Mesothelial cell of epicardium (in vitro differentiated cells): ENCODE measurements at places on chromosomes 1 and 21.

DNA sequence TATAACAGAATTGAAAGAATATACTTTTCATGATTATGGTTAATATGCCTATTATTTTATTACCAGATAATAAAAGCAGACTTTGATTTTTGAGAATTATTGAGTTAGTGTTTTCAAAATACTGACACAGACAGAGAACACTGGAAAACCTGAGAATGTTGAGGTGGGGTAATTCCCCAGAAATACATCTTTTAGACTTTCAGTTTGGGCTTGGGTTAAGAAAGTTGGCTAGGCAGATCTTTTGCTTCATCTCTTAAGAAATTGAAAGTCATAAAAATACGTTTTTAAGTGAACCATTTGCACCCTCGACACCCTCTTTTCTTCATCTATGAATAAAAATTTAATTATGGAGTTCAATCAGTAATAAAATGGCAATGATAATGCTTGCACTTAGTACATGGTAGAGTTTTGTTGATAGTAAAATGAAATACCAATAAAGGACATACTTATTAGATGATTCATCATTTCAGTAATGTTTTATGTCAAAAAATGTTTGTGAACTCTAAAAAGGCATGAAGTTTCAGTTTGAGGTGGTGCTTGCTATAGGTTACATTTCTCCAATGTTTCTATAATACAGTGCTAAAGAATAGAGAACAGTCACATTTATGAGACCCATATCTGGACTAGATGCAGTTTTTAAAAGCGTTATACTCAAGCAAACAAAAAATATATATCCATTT, 1.9 kb upstream of the SAMSN1 start:
- DNase-seq: no peak

- no peak for DNase-seq
These were observed 114.9 kb downstream of the RRAGC start for GRCh38 chr1:38744452-38745350.

GRCh38 chr1:100065183-100065968, 67.4 kb downstream of the SASS6 start:
- DNase-seq: no peak

- DNase-seq: no peak
These were observed 139.2 kb downstream of the CASZ1 start for GRCh38 chr1:10657088-10657847.

GRCh38 chr21:32803651-32804050, 32.1 kb upstream of the PAXBP1 start:
- DNase-seq: no peak

DNA sequence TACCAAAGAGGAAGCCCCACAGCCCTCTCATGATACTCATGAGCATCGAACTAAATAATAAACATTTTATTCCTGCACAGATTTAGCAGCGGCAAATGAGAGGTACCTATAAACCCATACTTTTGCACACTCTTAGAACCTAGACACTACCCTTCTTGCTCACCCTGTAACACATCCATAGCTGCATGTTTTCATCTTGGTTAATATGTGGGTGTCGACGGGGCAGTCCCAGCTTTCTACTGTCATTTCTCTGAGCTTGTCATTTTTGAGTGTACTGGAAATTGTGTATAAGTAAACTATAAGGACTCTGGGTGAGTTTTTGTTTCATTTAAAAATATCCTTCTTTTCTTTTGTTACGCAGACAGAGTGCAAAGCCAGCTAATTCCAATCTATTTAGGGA, 25.5 kb downstream of the OVGP1 start:
- DNase-seq: no peak

- DNase-seq: no peak
These were observed 53.5 kb upstream of the CD34 start for GRCh38 chr1:207964195-207964966.

DNA sequence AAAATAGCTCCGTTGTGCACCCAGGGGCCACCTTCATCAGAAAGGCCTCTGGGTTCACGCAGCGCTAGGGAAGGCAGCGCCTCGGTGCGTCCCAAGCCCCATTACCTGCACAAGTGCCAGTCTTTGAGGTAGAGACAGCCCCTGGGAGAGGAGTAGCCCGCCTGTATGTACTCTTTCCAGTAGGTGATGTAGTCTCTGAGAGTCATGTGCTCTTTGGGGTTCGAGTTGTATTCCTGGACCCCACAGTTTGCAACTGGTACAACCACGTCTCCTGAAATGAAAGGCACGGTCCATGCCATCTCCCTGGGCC, 601 bp downstream of the JMJD4 start:
- DNase-seq: no peak

- no peak for DNase-seq
These were observed at the start of gene MRAP for GRCh38 chr21:32298658-32299081. Gene MRAP (plus strand): TSS chr21:32298855. CDS start chr21:32298972, 117 bp downstream.

DNA sequence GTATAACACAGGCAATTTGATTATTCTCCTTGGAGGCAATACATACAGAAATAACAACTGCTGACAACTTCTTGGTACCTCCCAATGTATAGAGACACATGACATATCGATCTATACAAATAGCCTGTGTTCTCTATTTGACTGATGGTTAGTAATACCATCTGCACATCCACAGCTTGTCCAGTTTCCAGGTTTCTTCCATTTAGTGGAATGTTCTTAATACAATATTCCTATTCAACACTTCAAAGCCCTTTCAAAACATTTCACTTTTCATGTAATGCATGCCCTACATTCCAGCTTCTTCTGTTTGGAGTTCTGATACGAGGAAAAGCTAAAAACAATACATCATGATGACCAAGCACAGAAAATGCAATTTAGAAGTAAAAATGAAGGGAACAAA, 37.0 kb upstream of the GORAB start:
- no peak for DNase-seq

DNA sequence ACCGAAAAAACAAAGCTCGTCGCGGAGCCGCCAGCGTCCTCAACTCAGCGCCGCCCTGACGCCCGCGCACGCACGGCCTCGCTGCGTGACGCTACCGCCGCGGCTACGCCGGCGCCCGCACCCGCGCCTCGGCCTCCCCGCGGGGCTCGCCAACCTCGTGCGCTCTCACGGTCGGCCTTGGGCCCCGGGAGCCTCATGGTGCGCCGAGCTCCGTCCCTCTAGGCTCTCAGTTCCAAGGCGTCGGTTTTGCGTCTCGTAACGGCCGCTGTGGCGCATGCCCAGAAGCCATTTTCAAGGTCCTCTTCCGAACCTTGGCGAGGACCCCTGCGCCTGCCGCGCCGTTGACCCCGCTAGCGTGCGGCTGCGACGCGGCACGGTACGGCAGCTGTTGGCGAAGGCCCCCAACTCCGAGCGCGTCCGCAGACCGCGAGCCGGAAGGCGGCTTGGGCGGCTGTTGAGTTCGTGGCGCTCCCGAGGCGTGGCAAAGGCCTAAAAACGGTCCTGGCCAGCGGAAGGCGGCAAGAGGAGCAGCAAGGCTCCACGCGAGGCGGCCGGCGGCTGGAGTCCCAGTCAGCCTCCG, at the start of gene HENMT1:
TSS of gene HENMT1 (minus strand) at position 64 of the 580 bp plus-strand sequence. CDS start 1,209 bp downstream, outside the sequence.
- peak; percentile 31 for DNase-seq

DNA sequence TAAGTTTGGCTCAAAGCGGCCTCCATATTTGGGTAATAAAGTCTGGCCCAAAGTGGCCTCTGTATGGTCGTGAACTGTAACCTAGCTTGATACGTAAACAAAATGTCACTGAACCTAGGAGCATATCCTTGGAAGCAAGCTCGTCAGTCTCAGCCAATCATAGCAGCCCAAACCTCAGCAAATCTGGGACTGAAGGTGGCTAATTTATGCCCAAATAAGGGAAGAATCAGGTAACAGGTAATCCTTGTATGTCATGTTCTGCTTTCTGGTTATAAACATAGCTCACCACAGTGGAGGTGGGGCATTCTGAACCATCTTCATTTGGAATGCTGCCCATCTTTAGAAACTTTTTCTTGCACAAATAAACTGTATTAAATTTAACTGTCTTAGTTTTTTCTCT, 281.1 kb downstream of the TTLL7 start:
- DNase-seq: no peak

GRCh38 chr1:232207073-232207866, 422.7 kb downstream of the SIPA1L2 start:
- DNase-seq: no peak

GRCh38 chr1:229164836-229165735, 105.8 kb upstream of the RAB4A start:
- no peak for DNase-seq

DNA sequence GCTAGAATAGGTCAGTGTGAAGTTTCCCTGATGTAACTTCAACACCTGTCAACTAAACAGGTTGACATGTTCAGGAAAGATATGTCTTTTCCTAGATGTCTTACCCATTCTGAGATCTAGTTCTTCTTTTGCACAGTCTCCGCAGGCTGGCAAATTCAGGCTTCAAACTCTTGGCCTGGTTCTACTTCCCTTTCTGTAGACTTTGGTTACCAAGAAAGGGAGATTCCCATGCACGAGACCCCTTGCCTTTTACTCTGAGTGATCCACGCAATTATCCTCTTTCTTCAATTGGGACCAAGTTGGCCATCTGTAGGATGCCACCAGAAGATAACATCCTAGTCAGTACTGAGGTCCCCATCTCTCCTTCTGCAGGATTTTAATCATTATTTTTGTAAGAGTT, 2.0 kb downstream of the CFAP45 start:
- no peak for DNase-seq

- DNase-seq: no peak
These were observed 101.5 kb upstream of the TMEM51 start for GRCh38 chr1:15051882-15052528.

DNA sequence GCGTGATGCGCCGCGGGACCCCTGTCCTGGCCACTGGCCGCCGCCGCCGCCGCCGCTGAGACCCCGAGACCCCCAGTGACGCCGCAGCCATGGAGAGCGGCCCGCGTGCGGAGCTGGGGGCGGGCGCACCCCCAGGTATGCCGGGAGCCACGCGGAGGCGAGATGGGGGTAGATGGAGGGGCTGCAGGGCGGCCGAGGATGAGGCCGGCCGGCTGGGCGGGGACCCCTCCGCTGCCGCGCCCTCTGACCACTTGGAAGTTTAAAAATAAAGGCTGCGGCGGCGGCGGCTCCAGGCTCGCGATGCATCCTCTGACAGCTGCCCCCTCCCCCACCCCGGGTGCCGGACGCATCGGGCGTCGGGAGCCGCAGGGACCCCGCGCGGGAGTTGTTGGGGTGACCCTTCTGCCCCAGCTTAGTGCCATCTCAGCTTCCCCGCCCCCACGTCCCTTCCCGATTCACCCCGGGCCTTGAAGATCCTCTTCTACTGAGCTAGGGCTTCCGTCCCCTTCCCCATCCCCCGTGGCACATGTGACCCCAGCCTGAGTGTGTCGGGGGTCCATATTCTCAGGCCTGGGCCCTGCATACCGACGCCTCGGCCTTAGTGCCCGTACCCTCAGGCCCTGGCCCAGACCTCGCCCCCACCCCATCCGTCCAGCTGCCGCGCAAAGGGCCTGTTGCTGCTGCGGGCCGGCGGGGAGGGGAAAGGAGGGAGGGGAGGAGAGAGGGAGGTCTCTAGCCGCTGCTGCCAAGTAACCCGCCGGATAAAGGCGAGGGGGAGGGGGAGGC, 562 bp downstream of the MAP7D1 start:
- DNase-seq: no peak

DNA sequence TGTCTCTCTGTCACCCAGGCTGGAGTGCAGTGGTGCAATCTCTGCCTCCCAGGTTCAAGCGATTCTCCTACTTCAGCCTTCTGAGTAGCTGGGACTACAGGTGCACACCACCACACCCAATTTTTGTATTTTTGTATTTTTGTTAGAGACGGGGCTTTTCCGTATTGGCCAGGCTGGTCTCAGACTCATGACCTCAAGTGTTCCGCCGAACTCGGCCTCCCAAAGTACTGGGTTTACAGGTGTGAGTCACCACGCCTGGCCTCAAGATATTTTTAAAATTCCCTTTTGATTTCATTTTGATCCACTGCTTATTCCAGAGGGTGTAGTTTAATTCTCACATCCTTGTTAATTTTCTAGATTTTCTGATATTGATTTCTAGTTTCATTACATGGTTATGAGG, 3.8 kb downstream of the IFI44L start:
- no peak for DNase-seq

DNA sequence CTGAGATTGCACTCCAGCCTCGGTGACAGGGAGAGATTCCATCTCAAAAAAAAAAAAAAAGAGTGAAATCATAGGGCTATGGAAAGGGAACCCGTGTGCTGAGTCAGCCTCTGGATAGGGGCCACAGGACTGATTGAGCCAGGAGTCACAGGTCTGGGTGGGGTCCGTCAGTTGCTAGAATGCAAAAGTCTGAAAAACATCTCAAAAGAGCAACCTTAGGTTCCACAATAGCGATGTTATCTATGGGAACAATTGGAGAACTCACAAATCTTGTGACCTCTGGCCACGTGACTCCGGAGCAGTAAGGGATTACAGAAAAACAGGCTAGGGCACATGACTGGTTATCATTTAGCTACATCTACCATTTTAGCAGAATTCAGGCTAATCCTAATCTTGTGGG, 32.8 kb upstream of the GREM2 start:
- DNase-seq: no peak

DNA sequence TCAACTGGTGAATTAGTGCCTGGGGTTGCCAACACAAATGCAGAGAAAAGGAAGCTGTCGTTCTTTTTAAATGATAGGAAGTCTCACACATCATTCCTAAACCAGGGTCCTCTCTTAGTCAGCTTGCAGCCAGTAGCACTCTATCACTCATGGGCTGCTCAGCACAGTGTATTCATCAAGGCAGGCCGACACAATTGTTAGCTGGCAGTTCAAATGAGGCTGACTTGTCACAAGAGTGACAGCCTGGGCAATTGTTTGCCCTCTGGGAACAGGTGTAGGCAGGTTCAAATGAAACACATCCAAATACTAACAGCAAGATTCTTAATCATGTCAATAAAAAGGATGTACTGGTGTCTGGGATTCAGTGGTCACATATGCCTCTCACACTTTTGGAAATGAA, 76.9 kb downstream of the ERICH3 start:
- no peak for DNase-seq

GRCh38 chr1:182143154-182143657, 81.7 kb upstream of the ZNF648 start:
- DNase-seq: peak; percentile 86

- peak; percentile 54 for DNase-seq
These were observed 1.0 kb downstream of the ARID1A start for GRCh38 chr1:26696654-26697430.

GRCh38 chr1:226964068-226964425, 24.0 kb downstream of the COQ8A start:
- DNase-seq: no peak

- no peak for DNase-seq
These were observed 66.2 kb downstream of the ATP2B4 start for GRCh38 chr1:203692565-203693470.

- DNase-seq: no peak
These were observed 1.9 kb downstream of the PPFIA4 start for GRCh38 chr1:203028067-203028783.

DNA sequence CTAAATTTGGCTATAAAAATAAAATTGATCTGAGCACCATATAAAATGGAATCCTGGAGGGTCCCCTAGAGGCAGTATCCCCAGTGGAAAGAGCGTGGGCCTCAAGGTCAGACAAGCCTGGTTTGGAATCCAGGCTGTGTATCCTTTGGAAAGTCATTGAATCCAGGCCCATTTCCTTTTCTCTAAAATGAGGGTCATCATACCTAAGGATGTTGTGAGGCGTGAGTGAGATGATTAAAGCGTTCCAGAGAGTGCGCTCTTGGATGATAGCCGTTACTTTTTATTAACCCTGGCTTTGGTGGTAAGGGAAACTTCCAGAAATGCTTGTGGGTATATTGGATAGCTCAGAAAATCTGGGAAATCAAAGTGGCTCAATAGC, 683 bp upstream of the ZNF436 start:
- DNase-seq: no peak
